NCI-H1417 (cell line): ENCODE measurements at places on chromosomes 2 and 18.

DNA sequence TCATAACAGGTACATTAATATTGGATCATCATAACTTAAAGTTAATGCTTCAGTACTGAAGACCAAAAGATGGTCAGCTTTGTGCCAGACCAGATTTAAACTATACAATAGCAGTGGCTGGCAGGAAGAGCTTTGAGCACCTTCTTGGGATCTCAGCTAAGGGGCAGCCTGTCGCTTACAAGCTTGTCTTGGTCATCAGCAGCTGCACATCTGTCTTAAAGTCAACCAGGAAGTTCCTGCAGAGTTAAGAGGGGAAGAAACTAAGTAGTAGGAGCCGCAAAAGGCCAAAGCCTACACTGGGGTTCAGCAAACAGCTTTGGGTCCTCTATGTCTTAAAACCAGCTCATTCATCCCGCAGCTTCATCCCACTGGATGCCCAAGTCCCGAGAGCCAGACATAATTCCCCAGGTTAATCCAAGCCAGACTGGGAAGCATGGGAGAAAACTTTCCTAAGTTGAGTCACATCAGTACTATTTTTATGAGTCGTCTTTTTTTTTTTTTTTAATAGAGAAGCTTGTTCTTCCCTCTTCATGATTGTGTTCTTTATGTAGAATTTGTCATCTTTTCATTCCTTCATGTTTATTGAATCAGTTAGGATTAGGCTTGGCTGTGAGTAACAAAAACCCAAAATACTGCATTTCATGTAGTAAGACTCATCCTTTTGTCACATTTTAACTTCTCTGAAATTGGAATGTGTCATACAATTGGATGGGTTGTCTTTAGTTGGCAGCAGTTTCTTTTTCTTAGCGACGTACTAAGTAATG is 59.3 kb downstream of the SERTAD2 start:
- DNase-seq, result no peak

- DNase-seq, result no peak
Measured at GRCh38 chr2:223155956-223156355, 104.0 kb downstream of the KCNE4 start.

DNA sequence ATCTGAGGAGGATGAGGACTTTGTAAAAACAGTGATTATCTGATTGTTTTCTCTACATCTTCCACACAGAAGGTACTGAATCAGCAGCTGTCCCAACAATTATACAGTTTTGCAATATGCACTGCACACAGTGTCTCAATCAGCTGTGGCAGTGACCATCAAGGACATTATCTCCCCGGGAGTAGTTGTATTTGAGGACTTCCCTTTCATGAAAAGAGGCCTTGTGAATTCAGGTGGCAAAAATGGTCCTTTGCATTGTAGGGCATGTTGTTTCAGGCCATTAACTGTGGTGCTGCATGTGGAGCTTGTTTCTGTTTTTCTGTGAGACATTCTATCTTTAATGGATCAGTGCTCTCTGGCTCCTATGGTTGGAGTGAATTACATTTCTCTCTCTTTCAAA is 779.4 kb upstream of the FSHR start:
- peak; percentile 92 for DNase-seq

DNA sequence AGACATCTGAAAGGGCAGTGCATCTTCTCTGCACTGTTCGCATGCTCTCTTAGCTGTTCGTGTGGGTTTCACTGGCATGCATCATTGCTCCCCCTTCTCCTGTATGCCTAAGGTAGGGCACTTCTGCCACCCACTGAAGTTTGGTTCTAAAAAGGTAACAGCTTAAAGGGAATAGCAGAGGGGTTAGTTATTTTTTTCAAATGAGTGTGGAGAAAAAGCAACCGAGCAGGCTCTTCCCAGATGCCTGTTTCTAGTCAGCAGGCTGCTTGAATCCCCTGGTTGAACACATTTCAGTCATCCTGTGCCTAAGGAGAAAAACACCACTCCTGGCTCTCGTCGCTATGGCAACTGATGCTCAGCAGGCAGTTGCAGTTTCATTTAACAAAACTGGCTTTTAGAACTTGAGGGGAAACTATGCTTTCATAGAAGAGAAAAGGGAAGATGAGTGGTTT is 69.8 kb upstream of the GALNT3 start:
- peak; percentile 40 for DNase-seq

DNA sequence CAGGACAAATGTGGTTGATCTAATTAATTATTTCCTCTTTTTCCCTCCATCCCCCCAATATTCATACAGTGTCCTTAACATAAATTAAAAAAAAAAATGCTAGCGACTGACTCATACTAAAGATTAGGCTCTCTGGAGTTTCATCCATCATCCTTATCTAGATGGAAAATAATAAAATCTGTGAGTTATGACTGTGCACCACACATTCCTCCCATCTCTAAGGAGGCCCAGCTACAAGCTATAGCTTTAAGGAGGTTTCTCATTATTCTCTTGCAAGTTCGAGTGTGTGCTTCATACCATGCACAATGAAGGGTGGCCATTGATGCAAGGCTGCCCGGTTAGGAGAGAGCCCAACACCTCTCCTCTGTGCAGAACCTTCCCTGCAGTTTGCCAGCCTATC is 77.3 kb downstream of the XDH start:
- DNase-seq, result no peak

GRCh38 chr18:2900684-2901422 is 54.0 kb downstream of the EMILIN2 start:
- no peak for DNase-seq

DNA sequence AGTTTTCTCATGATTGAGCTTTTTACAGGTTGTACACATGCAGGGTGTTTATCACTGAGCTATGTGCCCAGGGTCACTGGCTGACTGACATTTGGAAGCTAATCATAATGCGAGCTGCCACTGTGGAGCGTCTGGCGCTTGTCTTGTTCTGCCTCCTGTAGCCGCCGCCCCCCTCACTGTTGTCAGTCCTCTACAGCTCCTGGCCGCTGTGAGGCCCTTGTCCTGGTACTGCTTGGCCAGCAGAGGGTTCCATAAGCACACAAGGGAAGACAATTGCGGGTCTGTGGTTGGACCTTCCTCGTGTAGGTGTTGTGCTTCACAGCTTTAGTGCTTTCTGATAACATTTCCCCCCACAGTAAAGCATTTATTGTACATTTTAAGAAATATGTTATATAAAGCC is 105.6 kb upstream of the LDLRAD4 start:
- peak; percentile 14 for DNase-seq
